Activated naive CD8-positive, alpha-beta T cell treated with anti-CD3 and anti-CD28 coated beads, Interleukin-2, amount 50 U/mL, for 24 hours (primary cell): ENCODE measurements at places on chromosomes 2 and 18.

GRCh38 chr2:40654346-40654745, 202.5 kb upstream of the SLC8A1 start:
- DNase-seq: no peak

GRCh38 chr2:10863837-10864236, 47.9 kb upstream of the KCNF1 start:
- no peak for DNase-seq

GRCh38 chr2:212892193-212892592, 259.2 kb downstream of the IKZF2 start:
- no peak for DNase-seq

DNA sequence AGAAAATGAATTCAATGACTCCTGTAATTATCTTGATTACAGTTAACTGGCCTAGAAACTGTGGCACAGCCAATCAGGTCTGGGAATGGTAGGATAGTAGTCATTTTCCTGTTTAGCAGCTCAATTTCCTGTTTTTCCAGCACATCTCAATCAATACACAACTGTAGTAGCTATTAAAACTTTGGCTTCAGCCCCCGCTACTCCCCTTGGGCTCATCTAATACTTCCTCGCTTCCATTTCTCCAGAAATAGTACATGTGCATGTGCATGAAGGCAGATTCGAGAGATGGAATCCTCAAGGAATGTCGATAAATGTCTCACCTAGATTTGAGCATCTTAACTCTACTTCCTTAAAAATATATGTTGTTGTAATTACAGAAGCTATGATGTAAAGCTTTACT, 9.7 kb downstream of the COBLL1 start:
- no peak for DNase-seq

- DNase-seq: no peak
Observed at GRCh38 chr18:9433671-9434121, 41.6 kb upstream of the RALBP1 start.

DNA sequence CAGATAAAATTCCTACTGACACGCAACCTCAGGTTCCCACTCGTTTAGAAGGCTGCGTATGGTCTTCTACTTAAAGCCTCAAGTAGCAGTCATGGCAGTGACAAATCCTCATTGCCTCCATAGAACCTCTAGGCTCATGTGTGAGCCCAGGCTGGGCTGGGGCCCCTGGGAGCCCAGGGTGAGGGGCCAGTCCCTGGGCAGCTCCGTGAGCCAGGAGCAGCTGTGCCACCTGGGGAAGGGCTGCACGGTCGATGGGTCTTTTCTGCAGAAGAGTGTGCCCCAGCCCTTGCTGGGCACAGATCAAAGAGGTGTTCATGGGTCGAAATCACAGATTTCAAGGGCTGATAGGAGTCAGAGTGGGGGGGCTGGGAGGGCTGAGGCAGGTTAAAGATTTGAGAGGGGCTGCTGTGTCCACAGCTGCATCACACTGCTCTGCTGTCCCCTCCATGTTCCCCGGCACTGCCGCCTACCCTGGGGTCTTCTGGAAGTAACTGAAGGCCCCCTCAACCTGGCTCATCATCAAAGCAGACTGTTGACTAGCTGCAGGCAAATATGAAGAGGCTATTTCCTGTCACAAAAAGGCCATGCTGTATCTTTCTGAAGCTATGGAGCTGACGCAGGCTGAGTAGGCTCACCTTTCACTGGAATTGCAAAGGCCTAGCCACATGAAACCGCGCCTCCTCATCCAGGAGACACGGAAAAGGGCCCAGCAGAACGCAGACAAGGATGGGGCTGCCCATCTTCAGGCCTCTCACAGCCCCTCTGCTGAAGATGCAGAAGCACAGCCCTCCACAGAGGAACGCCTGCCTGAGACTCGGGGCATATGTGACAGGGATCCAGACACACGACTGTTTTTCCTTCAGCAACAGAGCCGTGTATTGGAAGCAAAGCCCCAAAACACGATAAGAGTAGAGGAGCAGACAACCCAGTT, 35.7 kb upstream of the ALPP start:
- no peak for DNase-seq

GRCh38 chr18:74524097-74524496, 10.2 kb upstream of the CNDP1 start:
- no peak for DNase-seq

DNA sequence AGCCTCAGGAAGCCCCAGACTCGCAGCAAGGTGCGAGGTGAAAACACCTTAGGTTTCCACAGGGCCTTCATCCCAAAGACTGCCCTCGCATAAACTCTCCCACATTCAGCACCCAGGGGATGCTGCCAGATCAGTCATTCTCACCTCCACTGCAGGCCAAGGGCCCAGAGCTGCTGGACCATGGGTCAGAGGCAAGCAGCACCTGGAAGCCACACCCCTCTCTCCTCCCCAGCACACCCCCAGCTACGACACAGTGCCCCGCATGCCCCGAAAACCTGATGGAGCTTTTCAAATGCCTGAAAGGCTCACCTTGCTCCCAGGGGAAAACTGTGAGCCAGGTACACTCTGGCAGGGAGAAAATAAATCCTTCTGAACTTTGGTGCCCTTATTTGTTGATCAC, 31.9 kb upstream of the LDLRAD4 start:
- no peak for DNase-seq

GRCh38 chr2:241808721-241809382, at the start of gene NEU4:
Gene NEU4, plus strand, starts transcription at chr2:241809193. Its CDS starts 5,292 bp downstream, at chr2:241814485.
- DNase-seq: no peak

DNA sequence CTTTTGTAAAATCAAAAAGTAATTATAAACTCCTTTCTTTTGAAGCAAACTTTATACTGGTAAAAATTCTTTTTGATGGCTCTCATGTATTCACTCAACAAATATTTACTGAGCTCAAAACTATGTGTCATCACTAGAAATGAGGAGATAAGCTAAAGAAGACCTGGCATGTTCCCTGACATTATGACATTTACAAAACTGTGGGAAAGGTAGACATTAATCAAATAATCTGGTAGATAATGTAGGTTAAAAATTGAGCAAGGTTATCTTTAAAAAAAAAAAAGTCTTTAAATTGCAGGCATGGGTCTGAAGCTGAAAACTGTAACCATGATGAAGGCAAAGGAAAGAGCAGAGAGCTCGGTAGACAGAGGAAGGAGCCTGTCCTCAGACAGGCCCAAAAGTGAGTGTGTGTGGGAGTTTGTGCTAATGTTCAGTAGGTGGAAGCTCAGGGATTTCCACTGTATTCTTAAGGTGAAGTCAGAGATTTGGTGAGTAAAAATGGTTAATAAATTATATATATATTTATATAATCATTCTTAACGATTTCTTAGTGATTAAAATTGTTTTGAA, 612.9 kb downstream of the LRP1B start:
- DNase-seq: no peak

- peak; percentile 21 for DNase-seq
Observed at GRCh38 chr2:200863782-200864175, 679 bp downstream of the CLK1 start.

- DNase-seq: no peak
Observed at GRCh38 chr18:13534631-13535030, 191.7 kb downstream of the FAM210A start.

DNA sequence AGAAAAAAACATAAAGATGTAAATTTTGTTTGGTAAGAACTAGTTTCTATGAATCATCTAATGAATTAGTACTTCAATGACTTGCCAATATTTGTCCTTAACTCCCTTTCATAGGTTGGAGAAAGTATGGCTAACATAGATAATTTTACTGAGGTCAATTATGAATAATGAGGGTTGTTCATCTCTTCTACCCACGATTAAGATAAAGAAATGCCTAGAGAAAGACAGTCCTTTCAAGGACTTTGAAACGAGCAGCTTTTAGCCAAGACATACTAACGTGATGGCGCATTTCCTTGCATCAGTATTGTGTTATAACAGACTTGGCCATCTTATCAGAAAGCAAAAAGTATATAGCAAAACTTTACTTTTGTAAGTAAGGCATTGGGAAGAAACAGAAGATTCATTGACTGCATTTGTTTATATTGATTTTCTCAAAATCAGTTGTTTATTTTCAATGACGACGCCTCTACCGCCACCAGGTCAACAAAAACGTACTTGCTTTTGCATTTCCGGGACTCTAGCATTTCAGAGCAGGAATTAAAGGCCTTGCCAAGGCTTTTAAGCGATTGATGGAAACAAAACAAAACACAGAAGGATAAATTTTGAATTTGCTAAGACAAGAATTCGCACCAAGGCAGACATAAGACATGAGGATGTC, 961 bp downstream of the RBM43 start:
- DNase-seq: no peak

- DNase-seq: no peak
Observed at GRCh38 chr2:187310701-187311100, 137.4 kb downstream of the CALCRL start.

GRCh38 chr2:231191896-231192872, 6.2 kb upstream of the ARMC9 start:
- DNase-seq: no peak

DNA sequence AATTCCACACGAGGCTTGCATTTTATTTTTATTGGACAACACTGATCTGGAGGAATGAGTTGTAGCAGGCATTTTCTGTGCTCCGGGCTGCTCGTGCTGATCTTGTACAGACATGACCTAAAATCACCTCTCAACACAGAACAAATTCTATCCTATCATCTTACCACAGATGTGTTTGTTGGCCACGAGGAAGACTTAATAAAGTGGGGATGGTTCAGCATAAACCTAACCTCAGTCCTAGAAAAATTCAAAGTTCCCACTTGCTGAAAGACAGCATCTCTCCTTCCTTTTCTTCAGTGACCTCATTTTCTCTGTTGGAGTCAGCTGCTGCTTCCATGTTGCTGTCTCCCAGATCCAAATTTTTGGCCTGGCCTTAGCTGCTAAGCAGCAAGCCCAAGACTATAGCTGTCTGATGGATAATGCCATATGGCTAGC, 45.3 kb downstream of the RBKS start:
- no peak for DNase-seq

- DNase-seq: no peak
Observed at GRCh38 chr2:56009758-56010458, 86.3 kb upstream of the EFEMP1 start.

- DNase-seq: no peak
Observed at GRCh38 chr2:239379641-239380170, 21.1 kb downstream of the HDAC4 start.

DNA sequence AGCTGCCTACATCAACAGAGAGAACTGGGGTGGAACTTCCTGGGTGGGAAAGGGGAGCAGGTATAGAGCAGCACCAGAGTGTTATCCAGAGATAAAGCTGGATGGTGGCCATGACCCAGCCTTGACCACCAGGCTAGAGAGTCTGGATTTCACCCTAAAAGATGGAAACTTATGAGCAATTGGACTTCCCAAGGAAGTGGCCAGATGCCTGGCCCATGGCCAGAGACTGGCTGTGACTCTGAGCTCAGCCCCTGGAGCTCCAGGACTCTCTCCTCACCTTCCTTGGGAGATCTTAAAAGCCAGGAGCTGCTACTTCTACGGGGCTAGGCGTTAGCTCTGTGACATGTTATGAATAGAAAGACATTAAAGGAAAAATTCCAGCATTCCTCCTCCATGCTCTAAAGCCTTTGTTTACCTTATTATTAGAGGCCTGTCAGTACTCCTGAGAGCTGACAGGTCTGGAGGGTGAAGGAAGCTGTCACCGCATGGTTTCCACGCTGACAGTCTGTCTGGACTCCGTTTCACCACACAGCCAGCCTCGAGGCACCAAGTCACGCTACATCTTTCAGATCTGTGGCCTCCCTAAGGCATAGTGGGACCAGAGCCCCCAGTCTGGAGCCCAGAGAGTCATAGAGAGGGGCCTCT, 260.0 kb upstream of the SIX2 start:
- DNase-seq: no peak

- no peak for DNase-seq
Observed at GRCh38 chr2:1743396-1744150, 742 bp downstream of the PXDN start.

DNA sequence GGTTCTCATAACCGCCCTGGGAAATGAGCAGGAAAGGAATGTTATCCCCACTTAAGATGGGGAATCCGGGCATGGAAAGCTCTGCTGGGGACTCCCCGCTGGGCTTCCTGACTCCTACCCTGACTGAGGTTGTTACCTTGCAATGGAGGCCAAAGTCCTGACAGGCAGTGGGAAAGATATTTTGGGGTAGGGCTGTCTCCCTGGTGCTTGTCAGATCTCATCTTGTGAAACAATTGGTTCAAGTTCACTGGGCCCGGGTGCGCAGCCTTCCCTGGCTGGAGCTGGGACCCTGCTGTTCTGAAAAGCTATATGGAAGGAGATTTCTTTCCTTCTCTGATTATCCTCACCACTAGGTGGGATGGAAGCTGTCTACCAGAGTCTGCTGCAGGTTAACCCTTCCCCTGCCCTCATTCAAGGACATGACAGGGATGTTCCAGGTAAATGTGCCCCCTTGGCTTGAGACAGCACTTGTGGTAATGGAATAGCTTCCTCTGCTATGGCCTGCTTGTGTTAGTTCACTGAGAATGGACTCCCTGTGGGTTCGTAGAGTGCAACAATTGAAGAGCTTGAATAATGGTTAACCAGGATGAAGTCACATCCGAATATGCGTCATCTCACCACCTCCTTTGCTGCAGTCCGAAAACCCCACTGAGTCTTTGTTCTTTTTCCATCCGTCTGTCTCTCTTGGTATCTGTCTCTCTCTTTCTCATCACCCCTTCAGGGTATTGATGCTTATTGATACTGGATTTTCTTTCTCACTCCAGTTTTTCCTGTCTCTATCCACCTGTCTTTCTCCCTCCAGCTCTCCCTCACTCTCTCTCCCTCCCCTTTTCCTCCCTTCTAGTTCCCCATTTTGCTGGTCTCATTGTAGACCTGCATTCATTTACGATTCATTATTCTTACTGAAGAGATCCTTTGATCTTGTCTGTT, 67.8 kb upstream of the EPAS1 start:
- DNase-seq: peak; percentile 15

- no peak for DNase-seq
Observed at GRCh38 chr2:172552547-172553291, 3.2 kb upstream of the PDK1 start.

DNA sequence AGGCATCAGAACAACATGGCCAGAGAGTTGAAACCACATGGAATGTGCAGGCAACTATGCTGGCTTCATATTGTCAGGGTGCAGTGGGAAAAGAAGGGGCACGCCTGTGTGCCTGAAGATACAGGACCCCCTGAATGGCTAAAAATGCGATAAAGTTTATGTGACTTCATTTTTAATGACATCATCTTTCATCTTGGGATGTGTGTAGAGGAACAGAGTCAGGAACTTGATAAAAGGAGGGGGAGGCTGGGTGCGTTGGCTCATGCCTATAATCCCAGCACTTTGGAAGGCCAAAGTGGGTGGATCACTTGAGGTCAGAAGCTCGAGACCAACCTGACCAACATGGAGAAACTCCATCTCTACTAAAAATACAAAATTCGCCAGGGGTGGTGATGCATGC, 872.6 kb downstream of the TDRD15 start:
- DNase-seq: no peak

DNA sequence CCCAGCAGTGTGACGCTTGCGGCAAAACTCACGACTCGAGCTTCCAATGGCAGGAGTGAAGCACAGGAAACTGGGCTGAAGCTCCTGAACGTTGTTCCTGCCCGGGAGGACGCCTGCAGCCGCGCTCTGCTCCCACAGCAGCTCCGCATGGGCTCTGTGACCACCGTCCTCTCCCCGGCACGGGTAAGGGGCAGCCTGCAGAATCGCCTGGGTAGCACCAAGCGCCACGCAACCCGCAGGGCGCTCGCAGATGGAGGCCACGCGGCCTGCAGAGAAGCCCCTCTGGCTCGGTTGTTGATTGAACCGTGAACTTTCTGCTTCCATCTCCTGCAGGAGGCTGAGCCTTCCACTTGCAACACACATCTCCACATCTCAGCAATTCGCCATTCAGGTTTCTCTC, 63.3 kb upstream of the ZNF236 start:
- no peak for DNase-seq

- peak; percentile 55 for DNase-seq
Observed at GRCh38 chr2:74530239-74531187, 780 bp downstream of the HTRA2 start.
